ENCODE measurements at places on chromosomes 16 and 17.

DNA sequence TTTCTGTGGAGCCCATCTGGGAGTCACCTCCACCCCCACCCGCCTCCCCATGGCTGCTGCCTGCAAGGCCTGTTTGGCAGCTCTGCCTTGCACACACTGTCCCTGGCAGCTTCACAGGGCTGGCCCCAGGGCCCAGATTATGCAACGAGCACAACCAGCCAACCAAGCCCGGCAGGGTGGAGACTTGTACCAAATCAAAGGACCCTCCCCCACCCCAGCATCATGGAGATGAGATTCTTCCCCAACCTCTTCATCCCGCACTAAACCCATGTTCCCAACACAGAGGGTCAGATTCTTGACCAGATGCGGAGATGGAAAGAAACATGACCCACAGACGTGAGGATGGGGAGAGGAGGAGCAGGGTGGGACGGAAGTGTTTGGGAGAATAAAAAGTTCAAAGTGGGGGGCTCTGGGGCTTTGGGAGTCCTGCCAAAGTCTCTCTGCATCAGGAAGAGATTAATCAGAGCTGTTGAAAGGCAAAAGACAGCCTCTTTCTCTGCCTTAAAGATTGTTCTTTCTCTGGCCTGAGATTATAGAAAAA, 3.8 kb downstream of the SMARCD2 start:
- DNase-seq: peak; percentile 64

DNA sequence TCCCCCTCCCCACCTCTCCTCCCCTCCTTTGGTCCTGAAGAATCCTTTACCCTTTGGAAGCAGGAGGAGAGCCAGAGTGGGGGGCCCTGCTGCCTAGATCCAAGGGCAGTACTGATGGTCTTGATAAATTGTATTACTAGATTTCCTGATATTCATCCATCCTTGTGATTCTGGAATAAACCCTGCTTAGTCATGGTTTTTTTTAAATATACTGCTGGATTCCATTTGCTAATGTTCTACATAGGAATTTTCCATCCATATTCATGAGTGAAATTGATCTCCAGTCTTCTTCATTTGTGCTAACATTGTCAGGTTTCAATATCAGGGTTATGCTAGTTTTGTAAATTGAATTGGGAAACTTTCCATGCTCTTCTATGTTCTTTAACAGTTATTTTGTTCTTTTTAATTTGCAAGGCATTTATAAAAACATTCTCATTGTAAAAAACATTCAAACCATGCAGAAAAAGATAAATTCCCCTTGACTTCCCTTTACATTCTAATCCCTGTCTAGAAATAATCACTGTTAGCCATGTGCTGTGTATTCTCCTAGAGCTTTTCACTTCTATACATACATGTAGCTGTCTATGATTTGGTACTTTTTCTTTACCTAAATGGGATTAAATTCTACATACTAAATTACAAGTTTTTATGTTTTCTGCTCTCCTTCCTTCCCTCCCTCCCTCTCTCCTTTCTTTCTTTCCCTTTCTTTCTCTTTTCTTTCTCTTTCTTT, 56.7 kb downstream of the CCDC42 start:
- DNase-seq: no peak

GRCh38 chr17:32443827-32444300, 446 bp upstream of the PSMD11 start:
- DNase-seq: peak; percentile 29

GRCh38 chr17:60525328-60525684, 736 bp downstream of the APPBP2 start:
- peak; percentile 40 for DNase-seq

- DNase-seq: no peak
These were observed 2.5 kb downstream of the GUCY2D start for GRCh38 chr17:8004899-8005298.

GRCh38 chr17:58328195-58329034, at the start of gene TSPOAP1:
Gene TSPOAP1 (minus strand): TSS chr17:58328795. CDS start chr17:58327920, 875 bp downstream.
- DNase-seq: no peak

DNA sequence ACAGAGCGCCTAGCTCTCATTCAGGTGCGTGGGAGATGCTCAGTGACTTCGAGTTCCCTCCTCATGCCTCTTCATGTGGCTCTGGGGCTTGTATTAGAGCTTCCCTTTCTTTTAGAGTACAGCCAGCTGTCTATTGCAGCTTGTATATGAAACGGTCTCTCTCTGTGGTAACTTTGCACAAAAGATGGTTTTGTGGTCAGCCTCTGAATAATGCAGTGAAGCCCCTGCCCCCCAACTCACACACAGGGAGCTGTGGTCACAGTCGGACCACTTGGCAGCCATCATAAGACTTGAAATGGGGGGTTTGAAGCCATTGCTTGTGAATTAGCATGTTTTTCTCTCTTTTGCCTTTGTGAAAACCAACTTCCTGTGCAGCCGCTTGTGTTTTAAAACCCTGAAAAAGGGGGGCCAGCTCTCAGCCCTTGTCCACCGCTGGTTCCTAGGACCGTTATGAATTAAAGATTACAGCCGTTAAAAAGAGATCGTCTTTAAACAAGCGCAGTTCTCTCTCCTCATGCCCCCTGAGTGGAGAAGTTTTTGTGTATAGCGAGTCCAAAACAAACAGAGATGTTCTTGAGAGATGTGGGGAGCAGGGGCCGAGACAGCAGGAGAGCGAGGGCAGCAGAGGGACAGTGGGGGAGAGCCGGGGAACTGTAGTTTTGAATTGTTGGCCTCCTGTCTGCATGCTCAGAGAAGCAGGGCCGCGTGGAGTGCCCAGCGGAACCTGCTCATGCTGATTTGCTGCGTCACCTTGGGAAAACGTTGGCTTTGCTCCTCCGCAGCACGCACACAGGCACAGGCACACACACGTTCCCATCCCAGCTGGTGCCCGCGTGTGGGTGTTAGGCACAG, 199.0 kb downstream of the MSI2 start:
- DNase-seq: no peak

DNA sequence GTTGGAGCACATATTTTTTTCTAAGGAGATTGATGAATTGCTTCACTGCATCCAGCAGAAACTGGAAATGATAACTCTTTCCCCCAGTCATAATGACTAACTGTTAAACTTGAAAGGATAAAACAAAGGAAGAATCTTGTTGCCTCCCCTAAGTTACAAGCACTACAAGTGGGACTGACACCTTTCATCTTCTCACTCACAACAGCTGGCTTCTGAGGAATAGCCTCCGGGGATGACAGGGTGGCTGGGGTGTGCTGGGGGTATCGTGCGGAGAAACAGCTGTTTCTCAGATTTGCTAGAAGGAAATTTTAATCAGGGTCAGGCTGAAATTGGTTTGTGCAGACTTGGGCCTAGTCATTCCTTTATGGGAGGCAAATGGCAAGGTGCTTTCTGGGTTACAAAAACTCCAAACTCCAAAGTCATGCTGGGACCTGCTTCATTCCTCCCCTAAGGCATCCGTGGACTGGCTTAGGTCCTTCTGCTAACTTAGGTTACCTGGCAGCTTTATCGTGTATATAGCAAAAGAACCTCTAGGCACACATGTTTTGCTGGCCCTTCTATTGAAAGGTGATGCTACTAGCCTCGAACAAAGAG, 557.2 kb downstream of the TOX3 start:
- no peak for DNase-seq

DNA sequence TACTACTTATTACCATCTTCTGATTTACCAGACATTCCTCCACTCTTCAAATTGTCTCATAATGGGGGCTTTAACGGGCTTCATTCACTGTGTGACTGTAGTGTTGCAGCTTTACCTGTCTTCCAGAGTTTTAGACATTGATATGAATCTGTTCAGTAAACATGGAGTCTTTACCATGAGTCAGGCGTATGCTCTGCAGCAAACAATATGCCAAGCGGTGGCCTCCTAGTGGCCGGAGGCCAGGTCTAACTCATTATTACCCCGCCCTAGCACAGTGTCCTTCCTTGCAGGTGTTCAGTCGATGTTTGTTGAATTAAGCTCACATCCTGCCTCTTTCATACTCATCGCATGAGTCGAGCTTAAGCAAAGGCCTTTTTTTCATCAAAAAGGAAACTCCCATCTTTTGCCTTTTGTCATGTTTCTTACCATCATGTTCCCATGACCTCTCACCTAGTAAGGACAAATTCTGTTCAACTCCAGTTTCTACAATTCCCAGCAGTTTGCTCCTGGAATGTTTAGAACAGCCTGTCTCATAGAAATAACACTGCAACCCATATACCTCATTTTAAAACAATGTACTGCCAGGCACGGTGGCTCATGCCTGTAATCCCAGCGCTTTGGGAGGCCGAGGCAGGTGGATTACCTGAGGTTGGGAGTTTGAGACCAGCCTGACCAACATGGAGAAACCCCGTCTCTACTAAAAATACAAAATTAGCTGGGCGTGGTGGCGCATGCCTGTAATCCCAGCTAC, 39.4 kb downstream of the TUBD1 start:
- DNase-seq: peak; percentile 84

DNA sequence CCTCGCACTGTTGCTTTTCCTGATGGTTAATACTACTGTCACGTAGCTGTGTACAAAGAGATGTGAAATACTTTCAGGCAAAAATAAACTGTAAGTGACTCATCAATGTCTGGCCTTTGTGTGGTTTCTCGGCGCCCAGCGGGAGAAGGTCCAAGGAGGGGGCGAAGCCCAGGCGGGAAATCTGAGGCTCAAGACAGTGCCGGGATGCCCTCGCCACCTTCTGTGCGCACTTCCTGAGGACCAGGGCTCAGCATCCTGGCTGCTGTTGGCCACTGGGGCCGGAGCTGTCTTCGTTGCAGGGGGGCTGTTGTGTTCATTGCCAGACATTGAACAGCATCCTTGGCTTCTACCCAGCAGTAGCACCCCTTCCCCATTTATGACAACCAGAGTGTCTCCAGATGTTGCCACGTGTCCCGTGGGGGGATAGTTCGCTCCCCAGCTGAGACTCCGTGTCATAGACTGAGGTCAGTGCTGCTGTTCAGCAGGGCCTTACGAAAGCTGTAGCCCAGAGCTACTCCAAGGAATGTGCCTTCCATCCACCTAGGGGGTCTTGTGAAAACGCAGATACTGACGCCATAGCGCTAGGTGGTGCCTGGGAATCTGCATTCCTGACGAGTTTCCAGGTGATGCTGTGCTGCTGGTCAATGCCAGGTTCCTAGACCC, 67.3 kb upstream of the PLCG2 start:
- DNase-seq: peak; percentile 73

- DNase-seq: peak; percentile 66
These were observed 1.9 kb downstream of the EPN3 start for GRCh38 chr17:50534222-50534978.

- no peak for DNase-seq
These were observed 4.5 kb upstream of the ITGAX start for GRCh38 chr16:31350275-31351005.

Data from hepatocyte (in vitro differentiated cells).